NCI-H2081 treated with DMSO at 0.1 percent for 48 hours (cell line): ENCODE measurements at places on chromosomes 13 and 19.

GRCh38 chr13:76600081-76600480 lies 286.1 kb downstream of the KCTD12 start:
- DNase-seq: no peak

- DNase-seq: no peak
Measured at GRCh38 chr19:15424121-15424520, 5.3 kb upstream of the AKAP8L start.

GRCh38 chr13:27868641-27869435 lies 51.0 kb upstream of the PDX1 start:
- no peak for DNase-seq

DNA sequence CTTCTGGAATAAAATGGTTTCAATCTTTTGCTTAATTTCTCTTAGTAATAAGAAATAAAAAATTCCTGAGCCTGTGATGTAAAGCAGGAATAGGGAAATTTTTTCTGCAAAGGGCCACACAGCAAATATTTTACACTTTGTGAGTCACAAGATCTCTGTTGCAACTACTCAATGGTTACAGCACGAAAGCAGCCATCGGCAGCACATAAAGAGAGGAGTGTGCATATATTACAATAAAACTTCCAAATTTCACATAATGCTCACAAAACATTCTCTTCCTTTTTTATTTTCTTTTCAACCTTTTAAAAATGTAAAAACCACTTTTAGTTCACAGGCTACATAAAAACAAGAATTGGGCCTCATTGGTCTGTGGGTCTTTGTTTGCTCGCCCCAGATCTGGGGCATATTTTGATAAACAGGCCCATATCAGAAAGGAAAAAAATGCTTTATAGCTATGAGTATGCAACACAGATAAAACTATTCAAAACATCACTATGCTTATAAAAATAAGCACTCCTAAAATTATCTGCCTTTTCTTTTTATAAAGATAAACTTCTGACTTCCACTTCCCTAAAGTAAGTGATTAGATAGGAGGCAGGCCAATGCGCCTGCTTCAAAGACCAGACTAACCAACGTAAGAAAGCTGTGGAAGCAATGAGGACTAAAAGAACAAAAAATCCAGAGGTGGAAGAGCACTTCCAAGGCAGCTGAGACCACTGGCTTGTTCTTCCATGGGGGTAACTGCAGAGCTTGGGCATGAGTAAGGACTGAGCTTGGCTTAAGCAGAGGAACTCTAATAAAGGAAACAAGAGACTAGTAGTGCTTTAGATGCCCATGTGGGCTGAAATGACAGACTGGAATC lies 26.5 kb downstream of the MYCBP2 start:
- no peak for DNase-seq

- DNase-seq: no peak
Measured at GRCh38 chr19:48487948-48488347, 18.8 kb downstream of the CYTH2 start.

DNA sequence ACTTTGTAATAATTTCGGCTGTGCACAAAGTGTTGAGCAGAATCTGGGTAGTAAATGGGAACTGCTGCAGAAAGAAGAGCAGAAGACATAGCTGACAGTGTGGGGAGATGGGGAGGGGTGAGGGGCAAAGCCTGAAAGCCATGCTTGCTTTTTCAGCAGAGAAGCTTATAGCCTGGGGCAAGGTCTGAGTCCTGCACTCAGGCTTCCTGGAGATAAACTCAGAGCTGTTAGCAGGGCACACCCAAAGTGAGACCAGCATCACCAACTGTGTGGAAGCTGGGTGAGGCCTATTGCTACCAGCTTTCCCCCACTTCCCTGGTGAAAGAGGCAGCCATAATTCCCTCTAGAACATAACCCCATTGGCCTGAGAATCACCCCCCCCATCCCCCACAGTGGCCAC lies 15.6 kb upstream of the LHFPL6 start:
- no peak for DNase-seq

- DNase-seq: peak; percentile 76
Measured at GRCh38 chr13:91347202-91347995, at the start of gene MIR17HG. TSS of gene MIR17HG (plus strand) at chr13:91347687.

- DNase-seq: peak; percentile 34
Measured at GRCh38 chr19:45076029-45076850, at the start of gene ZNF296. TSS of gene ZNF296 (minus strand) at chr19:45076478. CDS start at chr19:45076373, 105 bp downstream.

DNA sequence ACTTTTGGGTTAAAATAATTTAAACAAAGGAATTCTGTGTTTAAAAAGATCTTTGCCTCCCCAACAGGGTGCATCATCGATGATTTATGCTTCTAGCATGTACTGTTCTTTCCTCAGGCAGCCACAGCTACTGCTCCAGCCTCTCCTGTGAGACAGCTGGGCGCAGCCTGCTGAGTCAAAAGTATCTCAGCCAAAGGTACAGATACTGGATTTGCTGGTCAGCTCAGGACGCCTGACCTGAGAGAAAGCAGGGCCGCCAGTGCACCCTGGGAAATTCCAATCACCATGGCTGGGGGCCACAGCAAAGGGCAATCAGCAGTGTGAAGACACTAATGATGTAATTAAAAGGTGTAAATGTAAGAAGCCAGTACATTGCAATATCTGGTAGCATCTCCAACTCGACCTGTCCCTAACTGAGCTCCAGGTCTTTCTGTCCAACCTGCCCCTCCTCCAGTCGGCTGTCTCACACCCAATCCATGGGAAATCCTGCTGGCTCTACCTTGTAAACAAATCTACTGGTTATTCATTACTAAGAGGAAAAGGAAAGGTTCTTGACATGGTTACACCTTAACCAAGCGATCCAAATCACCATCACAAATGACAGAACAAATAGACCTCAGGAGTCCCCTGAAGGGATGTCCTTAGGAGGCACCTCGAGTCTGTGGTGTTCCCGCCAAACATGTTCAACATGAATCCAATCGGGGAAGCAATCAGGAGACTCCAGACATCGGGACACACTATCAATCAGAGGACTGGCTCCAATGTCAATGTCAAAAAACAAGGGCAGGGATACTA lies 7.3 kb downstream of the OPA3 start:
- DNase-seq: no peak

GRCh38 chr13:43657485-43657884 lies 129.3 kb downstream of the ENOX1 start:
- DNase-seq: no peak

DNA sequence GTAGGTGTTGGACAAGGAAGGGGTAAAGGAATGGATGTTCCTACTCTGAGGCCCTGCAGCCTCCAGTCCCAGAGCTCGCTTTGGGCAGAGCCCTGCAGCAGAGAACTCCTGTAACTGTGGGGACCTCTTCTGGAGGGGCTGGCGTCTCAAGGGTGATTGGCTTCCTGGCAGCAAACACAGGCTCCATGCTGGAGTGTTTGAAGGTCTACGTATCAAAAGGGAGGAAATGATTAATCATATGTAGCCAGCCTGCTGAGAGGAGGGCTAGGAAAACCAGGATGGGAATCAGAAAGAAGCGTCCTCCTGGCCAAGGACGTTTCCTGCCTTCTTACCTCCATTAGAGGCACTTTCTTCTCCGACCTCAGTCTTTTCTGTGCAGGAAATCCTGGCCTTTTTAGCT lies 208.5 kb downstream of the TSHZ3 start:
- DNase-seq: no peak

DNA sequence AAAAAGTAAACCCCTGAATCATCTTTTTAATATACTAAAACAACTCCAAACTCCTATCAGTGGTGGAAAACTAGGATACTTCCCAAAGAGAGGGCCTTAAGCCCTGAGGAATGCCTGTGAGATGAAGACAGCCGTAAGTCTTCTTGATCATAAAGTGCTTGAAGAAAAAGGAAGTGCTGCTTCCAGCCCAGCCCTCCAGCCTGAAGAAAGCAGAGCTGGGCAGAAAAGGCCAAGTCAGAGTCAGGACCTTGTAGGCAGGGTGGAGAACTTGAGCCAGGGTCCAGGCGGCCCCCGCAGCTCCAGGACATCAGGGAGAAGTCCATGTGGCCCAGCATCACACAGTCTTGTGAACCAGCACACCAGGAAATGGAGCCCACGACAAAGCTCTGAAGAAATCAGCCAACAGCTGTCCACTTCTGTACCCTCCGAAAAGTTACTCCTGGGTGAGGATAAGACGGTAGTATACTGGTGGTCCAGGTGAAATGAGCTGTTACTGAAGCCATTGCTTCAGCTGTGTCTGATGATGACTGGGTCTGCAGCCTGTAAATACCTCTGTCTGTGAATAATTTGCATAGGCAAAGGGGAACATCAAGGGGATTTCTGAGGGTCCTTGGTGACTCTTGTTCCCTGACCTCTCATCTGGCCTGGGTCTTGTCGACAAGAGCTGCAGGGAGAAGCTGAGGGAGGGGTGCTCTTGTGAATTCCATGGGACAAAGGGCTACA lies 18.7 kb upstream of the CRYL1 start:
- DNase-seq: no peak

- DNase-seq: no peak
Measured at GRCh38 chr19:6273701-6274601, 5.8 kb downstream of the MLLT1 start.

GRCh38 chr13:99297331-99297730 lies 9.9 kb downstream of the GPR183 start:
- DNase-seq: no peak

DNA sequence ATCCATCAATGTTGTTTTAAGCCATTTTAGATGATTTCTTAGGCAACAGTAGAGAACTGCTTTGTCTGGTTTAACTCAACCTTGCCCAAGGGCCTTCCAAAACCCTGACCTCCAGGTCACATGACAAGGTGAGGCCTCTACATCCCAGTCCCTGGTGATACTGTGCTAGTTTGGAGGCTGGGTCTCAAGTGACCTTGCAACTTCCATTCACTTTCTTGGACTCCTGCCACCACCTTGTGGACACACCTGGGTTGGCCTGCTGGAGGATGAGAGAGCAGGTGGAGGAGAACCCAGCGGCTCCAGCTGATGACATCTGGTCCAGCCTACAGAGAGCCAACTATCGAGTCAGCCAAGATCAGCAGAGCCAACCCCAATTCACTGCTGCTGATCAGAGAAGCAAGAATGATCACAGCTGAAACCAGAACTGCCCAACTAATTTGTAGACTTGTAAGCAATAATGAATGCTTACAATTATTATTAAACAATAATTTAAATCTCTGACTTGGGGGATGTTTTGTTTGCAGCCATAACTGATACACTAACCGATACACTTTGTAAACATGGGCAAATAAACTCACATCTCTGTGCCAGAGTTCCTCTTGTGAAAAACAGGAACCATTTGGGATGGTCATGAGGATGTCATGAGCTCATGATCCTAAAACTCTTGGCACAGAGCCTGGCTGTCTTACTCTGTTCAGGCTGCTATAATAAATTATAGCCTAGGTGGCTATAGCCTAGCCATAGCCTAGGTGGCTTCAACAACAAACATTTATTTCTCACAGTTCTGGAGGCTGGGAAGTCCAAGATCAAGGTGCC lies 11.5 kb downstream of the FAM187B start:
- no peak for DNase-seq

- DNase-seq: no peak
Measured at GRCh38 chr13:28819735-28820098, 422 bp upstream of the MTUS2 start.

DNA sequence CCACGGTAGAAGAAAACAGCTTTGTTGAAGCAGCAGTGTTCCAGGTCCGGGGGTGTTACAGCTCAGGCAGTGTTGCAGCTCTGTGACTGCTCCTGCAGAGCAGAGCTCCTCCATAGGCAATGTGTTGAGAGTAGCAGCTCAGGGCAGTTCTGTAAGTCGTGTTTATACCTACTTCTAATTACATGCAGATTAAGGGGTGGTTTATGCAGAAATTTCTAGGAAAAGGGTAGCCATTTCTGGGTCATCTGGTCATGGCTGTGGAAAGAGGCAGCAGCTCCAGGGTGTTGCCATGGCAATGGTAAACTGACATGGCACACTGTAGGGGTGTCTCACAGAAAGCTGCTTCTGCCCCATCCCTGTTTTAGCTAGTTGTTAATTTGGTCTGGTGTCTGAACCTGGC lies 316.4 kb downstream of the GPC5 start:
- DNase-seq: no peak

DNA sequence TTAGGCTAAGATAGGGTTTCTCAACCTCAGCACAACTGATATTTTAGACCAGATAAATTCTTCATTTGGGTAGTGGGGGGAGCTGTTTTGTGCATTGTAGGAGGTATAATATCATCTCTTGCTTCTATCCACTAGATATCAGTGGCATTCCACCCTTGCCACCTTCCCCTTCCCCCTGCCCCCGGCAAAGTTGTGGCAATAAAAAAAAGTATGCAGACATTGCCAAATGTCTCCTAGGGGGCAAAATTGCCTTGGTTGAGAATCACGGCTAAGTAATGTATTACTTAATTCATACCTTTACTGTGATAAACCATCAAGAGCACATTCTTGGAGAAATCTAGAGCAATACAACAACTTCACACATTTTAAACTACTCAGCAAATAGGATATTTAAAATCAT lies 51.4 kb downstream of the UBL3 start:
- DNase-seq: no peak

- DNase-seq: no peak
Measured at GRCh38 chr19:14073925-14074838, 1.6 kb downstream of the MISP3 start.

GRCh38 chr13:23020246-23020843 lies 160.4 kb upstream of the SGCG start:
- DNase-seq: no peak

DNA sequence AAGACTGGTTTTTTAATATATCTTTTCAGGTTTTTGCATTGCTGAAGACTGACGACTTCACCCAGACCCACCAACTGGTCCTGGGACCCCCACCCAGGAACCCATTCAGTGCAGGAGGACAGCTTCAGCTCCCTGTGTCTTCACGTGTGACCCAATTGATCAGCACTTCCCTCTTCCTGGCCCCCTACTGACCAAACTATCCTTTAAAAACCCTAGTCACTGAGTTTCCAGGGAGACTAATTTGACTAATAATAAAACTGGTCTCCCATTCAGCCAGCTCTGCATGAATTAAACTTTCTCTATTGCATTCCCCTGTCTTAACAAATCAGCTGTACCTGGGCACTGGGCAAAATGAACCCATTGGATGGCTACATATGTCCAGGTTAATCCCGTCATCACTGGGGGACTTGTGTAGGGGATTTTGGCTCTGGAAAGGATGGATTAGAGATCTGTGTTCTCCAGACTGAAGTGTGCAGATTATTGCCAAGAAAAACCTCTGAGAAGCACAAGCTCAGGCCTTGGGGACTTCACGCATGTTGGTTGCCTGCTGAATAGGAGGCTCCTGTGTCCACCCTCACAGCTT lies 16.3 kb upstream of the PARP4 start:
- DNase-seq: no peak
